ENCODE measurements at places on chromosomes 2 and 18.

GRCh38 chr2:231191896-231192872 is 6.2 kb upstream of the ARMC9 start:
- DNase-seq = peak; percentile 40

DNA sequence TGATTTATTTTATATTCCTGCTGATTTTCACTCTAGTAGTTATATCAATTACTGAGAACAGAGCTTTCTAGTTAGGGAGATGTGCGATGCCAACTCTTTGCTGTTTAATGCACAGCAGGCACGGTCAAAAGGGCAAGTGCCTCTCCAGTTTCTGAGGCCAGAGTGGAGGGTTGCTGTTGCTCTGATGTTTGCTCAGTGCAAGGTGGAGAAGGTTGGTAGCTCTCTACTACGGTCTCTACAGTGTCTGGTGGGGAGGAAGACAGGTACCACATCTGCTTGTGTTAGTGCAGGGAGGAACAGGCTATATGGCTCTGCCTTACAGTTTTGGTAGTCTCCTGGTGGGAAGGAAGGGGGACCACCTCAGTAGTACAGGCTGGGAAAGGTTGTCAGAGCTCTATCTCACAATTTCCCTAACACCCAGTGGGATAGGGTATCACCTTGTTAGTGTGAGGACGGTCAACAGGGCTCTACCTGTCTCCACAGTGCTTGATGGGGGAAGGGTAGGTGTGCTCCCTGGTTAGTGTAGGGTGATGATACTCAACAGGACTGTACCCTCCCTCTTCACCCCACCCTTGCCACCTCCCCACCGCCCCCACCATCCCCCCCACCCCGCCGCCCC is 85.9 kb downstream of the FANCL start:
- DNase-seq = no peak

DNA sequence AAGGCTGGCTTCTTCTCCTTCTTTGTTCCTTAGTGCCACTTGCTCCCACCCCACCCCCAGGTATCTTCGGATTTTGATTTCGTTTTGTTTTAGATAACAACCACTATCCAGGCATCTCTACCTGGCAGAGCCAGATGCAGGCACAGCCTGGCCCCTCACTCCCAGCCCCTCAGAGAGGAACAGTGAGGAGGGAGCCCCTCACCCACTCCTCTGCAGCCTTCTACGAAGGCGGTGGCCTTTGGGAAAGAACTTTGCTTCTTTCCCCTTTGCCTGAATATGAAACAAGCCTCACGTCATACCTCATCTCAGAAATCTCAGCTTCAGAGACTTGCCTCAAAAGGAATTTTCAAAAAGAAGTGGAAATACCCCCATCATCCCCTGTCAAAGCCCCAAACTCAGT is 6.3 kb upstream of the CYP26B1 start:
- no peak for DNase-seq

- DNase-seq = peak; percentile 63
Measured at GRCh38 chr2:237581751-237582746, 8.5 kb downstream of the RAB17 start.

DNA sequence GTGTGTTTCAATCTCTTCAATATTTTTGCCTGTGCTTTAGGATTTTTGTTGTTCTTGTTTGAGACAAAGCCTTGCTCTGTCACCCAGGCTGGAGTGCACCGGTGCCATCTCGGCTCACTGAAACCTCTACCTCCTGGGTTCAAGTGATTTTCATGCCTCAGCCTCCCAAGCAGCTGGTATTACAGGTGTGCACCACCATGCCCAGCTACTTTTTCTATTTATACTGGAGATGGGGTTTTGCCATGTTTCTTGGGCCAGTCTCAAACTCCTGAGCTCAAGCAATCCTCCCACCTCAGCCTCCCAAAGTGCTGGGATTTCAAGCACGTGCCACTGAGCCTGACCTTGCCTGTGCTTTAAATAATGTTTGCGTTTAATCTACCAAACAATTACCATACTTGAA is 43.1 kb upstream of the DOK6 start:
- DNase-seq = no peak

GRCh38 chr2:48412443-48413250 is 117.3 kb upstream of the STON1 start:
- no peak for DNase-seq

DNA sequence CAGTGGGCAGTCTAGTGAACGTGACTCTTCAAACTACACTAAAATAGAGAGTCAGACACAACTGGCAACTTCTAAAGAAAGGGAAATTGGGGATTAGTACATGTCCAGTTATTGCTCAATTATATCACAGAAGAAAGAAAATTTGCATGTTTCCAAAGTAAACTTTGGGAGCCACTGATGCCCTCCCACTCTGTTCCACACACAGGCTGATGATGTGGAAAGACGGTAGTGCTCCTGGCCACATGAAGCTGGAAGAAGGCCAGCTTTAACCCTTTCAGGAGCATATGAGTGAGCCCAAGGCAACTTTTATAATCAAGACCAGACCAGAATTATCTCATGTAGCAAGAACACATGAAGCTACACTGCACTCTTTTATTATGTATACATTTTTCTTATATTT is 141.0 kb downstream of the NR4A2 start:
- DNase-seq = no peak

- no peak for DNase-seq
Measured at GRCh38 chr2:103232865-103233264, 471.0 kb downstream of the TMEM182 start.

DNA sequence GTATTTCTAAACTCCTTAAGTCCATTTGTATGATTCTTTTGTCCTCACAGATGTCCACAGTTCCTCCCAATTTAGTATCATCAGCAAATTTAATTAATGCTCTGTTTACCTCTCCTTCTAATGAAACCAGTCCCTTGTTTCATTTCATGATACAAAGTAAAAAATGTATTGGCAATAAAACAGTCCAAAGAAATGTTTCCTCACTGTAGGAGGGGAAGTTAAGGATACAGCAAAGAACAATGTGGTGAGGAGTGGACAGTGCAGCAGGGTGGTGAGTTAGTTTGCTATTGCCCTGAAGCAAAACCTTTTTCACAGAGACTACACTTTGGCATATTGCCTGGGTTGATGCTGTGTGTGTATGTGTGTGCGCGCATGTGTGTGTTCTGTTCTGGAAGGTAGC is 401.5 kb downstream of the ARHGAP15 start:
- peak; percentile 67 for DNase-seq

DNA sequence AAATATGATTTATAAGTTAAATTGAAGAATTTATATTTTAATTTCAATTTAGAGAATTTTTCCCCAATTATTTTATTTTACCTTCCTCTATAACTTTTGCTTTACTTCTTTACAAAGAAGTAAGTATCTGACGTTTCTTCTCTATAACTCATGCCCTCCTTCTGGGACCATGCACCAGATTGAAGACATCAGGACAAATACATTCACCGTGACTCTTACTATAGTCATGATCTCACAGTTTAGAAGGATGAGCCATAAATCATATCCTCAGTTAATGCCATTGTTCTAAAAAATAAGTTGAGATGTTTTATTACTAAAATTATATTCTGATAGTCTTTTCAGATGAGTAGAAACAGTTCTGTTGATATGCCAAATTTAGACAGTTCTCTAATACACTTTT is 279.3 kb downstream of the TMX3 start:
- DNase-seq = no peak

DNA sequence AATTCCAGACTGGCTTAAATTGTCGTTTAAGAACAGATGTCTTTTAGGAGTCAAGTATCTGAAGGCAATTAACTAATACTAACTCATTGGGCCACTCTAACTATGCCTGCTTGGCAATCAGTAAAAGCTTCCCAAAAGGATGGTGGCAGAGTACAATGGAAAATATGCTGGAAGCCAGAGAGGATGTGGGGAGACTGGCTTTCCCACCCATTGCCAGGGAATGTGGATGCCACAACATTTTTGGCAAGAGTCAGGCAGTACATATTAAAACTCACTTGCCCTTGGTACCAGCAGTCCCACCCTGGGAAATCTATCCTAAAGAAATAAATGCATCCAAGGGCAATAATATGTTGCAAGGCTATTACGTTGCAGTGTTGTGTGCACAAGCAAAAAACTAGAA is 74.0 kb upstream of the FZD7 start:
- no peak for DNase-seq

GRCh38 chr2:143955401-143956065 is 564.4 kb downstream of the ZEB2 start:
- DNase-seq = no peak

DNA sequence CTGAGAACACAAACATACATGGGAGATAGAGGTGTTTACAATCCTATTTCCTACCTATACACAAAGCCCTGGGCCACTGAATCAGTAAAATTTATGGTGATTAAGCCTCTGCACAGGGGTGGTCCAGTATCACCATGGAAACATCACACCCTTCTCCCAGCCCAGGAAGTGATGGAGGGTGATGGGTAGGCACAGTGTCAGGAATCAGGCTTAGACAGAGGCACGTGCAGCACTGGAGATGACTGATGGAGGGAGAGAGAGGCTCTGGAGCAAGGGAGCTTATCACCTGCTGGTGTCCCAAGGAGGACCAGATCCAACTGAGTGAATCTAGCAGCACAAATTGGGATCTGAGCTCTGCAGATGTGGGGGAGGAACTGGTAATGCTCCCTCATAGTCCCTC is 117.2 kb downstream of the RPIA start:
- no peak for DNase-seq

- no peak for DNase-seq
Measured at GRCh38 chr2:39127973-39128372, 7.1 kb upstream of the SOS1 start.

GRCh38 chr18:37563931-37564392 is 1.6 kb downstream of the CELF4 start:
- no peak for DNase-seq

GRCh38 chr2:195721042-195721441 is 64.0 kb downstream of the SLC39A10 start:
- DNase-seq = no peak

DNA sequence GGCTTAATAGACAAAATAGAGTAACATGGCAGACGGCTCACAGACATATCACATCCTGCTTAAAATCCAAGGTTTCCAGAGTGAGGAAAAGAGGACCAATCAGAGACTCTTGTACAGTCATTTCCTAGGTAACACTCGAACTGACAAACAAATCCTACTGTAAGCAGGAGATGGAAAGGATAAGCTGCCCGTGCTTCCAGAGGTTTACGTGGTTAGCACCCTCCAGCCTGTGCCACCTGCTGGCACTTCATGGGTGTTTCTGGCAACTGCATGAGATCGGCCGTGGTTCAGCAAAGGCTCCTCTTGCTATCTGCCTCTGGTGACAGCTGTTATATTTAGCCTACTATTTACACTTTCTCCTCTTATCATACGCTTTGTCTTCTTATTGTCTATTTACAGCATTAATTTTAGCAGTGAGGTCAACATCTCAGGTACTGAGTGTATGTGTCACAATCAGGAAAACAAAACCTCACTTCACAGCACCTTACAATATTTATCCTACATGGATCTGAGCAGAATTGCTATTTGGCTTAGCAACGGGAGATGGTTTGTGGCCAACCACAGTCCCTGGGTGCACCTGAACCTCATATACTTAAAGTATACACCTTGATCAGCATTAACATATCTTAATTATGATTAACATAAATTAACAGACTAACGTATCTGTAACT is 226.9 kb downstream of the TMEM163 start:
- peak; percentile 23 for DNase-seq

GRCh38 chr2:134845719-134846118 is 7.3 kb downstream of the ACMSD start:
- no peak for DNase-seq

GRCh38 chr2:69781321-69782248 is 39.7 kb downstream of the ANXA4 start:
- no peak for DNase-seq

- peak; percentile 46 for DNase-seq
Measured at GRCh38 chr2:180604077-180604476, 376.3 kb upstream of the UBE2E3 start.

DNA sequence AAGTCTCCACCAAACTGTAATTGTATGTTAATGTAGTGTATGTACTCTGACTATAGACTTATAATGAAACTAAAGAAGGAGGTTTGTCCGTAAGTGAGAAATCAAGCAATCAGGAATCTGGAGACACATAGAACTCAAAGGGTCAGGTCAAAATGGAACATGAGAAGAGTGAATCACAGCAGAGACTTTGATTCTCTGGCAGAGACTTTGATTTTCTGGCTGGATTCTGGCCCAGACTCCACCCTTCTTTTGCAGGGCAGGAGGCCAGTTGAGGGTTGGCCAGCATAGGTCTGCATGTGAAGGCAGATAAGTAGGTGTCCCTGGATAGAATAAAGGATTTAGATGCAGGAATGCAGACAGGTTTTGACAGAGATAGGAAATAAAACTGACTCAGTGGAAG is 11.0 kb upstream of the NCKAP5 start:
- DNase-seq = no peak

DNA sequence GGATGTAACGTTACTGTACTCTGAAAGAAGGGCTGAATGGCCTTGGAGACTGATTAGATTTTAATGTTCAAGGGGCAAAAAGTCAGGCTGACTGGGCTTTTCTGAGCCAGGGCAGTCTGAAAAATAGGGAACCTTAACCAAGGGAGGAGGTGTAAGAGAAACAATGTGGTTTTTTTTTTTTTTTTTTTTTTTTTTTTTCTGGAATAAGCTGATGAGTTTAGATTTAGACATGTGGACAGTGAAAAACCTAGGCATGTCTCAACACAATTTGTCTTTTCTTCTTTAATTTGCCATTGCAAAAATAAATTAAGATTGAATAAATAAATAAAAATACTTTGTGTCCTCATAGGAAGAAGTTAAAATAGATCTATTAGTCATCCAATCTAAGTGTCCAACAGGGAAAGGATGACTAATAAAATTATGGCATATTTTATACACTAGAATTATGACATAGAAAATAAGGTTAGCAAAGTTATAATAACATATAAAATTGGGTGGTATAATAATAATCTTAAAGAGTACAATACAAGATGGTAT is 237.6 kb upstream of the TRIB2 start:
- no peak for DNase-seq

GRCh38 chr2:218418321-218418716 is 604 bp upstream of the VIL1 start:
- no peak for DNase-seq

DNA sequence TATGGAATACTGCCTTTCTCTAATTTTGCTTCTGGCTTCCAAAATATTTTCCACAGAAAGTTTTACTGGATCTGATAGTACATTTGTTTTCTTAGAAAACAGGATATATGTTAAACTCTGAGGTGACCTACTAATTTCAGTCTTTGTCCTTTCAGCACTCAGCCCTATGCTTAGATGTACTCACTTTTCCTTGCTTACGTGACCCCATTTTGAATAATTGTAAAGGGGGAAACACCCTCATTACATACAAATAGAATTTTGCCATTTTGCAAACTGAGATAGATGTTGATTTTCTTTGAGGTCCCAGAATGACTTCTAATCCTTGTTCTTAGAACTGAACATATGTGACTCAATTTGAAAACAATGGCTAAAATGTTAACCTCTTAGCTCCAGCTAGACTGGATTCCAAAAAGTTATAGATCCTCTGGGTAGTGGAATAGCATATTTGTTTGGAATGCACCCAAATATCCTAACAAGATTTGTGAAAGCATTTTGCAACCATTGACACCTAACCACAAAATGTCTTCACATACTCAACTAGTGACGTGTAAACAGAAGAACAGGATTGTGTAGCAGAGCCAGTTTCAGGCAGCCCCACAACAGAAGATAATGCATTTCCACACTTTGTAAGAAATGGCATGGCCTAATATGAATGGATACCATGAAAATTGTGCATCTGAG is 44.8 kb upstream of the EHBP1 start:
- DNase-seq = no peak

GRCh38 chr2:96131152-96131812 is 7.0 kb downstream of the ASTL start:
- DNase-seq = no peak

GRCh38 chr2:69674316-69674670 is 30.8 kb upstream of the AAK1 start:
- no peak for DNase-seq
